ENCODE measurements at places on chromosomes 2 and 18.

- peak; percentile 67 for DNase-seq
Observed at GRCh38 chr18:67217551-67218166, 298.9 kb downstream of the DSEL start.

DNA sequence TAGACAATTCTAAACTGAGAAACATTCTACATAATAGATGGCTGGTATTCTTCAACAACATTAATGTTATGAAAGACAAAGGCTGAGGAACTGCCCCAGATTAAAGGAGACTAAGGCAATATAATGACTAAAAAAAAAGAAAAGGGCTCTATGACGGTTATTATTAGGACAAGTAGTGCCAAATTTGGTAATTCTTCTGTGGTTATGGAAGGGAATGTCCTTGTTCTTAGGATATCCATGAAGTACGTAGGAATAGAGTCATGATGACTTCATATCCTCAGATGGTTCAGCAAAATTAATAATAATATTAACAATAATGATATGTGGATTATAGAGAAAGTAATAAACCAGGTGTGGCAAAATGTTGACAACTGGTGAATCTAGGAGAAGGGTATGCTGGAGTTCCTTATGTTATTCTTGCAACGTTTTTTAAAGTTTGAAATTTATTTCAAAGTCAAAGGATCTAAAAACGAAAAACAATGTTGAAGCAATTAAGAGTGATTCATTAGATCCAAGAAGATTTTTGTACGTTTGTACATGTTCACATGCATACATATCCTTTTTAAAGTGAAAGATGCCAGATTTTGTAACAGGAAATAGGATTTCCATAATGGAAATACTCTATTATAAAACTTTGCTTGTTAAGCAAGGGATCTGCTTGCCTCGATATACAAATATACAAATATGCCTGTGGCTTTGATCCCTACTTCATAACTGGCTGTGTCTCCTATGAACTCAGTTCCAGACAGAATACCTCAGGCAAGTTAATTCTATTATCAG is 27.7 kb upstream of the STRN start:
- no peak for DNase-seq

DNA sequence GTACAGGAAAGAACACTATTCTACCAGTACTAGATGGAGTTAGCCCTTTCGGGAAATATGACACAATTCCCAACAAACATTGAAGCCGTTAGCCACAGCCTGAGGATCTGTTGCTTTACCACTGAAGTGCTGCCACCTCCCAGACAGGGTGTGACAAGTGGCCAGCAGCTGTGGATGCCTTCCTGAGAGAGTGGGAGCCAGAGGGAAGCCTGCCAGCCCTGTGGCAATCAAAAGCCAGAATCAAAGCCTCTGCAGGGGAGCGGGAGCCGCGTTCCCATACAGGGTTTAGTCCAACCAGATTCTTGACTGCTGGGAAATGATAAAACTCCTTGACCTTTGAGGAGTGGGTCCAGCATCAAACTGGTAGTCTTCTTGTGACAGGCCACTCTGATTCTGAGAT is 38.0 kb downstream of the SLC4A1AP start:
- no peak for DNase-seq

DNA sequence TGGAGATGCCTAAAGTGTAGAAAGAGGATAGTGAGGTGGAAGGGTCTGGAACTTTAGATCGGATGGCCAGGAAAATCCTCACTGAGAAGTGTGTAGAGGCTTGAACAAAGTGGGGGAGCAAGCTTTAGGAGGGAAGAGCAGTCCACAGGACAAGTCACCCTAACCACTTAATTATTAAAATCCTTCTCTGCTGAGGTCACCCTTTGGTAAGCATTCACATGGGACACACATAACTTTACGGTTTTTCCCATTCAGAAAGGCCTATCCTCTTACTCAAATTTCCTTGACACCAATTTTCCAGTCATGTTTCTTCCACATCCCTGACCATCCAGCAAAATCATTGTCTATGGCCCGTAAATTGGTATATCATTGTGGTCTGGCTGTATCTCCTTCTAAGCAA is 31.0 kb upstream of the ZEB2 start:
- DNase-seq, result no peak

DNA sequence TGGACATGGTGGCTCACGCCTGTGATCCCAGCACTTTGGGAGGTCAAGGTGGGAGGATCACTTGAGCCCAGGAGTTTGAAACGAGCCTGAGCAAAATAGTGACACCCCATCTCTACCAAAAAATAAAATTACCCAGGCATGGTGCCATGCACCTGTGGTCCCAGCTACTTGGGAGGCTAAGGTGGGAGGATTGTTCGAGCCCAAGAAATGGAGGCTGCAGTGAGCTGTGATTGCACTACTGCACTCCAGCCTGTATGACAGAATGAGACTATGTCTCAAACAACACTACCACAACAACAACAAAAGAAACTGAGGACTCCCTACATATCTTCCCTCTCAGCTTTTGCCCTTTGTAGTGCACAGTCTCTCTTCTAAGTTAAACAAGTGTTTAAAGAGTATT is 53.3 kb upstream of the UPP2 start:
- no peak for DNase-seq

DNA sequence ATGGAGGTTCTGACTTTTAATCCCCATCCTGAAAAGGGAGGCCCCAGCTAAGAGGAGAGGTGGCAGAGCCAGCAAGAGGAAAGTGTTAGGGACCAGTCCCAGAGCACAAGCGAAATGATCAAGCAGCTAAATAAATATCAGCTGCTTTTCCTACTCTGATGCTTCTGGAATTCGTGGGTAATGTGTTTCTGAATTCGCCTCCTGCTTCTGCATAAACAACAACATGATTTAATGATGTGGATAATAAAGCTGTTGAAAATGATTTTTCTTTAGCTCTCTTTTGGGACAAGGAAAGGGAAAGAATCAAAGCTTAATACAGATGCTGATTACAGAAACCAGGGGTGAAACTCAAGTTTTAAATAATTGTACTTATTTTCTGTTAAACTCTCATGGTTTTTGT is 329.7 kb downstream of the PDE11A start:
- DNase-seq, result no peak

- DNase-seq, result no peak
Observed at GRCh38 chr2:135246711-135247270, 194.7 kb downstream of the RAB3GAP1 start.
